ENCODE measurements at places on chromosomes 1 and 21.
A peak's percentile ranks its signal among the peaks of the same experiment; 100 is the strongest.

DNA sequence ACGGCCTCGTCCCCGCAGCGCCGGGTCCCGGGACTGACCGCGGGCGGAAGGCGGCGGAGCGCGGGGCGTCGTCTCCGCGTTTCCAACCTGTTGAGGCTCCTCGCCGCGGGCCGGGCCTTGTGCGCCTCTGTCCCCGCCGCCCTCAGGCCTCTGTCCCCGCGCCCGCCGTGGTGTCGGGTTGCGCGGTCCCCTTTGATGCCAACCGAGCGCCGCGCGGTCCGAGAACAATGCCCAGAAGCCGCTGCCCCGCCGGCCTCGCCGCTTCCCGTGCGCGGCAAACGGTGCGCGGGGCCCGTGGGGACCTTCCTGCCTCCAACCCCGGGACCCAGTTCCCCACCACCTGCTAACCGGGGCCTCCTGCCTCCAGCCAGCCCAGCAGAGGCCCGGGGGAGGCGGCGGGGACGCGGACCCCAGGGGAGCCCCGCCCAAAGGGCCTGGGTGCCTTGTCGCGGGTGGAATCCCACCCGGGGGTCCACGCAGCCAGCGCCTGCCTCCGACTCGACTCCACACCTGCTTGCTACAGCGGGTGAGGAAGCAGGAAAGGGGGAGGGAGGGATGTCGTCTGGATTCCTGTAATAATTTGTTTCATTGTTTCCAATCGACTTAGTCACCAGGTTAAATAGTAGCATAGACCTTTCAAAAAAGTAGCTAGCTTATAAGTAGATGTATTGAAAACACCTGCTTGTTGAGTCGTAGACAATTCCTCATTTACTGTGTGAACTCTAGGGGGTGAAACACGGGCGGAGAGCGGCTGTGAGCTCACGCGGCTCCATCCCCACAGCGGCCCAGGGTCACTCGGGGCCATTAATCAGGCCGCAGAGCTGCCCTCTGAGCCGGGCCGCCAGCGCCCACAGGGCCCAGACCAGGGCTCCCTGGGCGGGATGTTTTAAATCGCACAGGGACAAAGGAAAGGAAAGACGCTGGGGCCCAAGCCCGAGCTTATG lies 1.1 kb downstream of the COL18A1 start:
- DNase-seq = no peak

GRCh38 chr1:36942148-36942547 lies 92.2 kb downstream of the GRIK3 start:
- DNase-seq = no peak

DNA sequence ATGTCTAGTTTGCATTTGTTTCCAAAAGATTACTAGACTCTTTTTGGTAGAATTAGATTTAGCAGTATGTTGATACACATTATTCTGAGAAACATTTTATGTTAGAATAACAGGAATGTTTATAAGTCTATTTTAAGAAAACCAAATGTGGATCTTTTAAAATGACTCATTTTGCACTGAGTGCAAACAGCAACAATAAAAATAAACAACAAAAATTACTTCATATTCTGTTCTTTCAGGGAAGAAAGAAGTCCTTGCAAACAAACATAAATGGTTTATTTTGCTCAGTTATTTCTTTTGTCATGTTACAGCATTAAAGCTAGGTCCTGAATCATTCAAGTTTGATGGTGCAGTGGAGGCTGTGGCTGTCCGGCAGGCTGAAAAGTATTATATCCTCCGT lies 106.8 kb upstream of the TENT5C start:
- no peak for DNase-seq

DNA sequence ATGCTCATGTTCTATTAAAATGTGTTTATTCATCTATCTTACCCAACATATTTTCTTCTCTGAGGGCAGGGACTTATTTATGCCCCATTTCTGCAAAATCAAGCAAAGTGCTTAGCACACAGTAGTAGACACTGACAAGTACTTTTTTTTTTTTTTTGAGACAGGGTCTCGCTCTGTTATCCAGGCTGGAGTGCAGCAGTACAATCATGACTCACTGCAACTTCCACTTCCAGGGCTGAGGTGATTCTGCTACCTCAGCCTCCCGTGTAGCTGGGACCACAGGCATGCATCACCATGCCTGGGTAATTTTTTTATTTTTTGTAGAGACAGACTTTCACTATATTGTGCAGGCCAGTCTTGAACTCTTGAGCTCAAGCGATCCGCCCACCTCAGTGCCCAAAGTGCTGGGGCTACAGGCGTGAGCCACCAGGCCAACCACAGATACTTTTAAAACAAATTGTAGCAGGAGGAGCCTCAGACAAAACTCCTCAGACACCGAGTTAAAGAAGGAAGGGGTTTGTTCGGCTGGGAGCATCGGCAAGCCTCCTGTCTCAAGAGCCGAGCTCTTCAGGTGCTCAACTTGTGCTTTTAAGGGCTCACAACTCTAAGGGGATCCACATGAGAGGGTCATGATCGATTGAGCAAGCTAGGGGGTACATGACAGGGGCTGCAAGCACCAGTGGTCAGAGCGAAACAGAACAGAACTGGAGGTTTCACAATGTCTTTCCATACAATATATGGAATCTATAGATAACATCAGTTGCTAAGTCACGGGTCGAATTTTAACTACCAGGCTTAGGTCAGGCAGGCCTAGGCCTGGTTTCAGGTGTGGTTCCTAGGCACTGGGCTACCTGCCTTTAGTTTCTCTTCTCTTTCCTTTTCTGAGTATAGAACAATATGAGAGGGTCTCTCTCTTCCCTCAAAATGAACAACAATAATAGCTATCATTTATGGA lies 5.7 kb upstream of the TMEM167B start:
- no peak for DNase-seq

DNA sequence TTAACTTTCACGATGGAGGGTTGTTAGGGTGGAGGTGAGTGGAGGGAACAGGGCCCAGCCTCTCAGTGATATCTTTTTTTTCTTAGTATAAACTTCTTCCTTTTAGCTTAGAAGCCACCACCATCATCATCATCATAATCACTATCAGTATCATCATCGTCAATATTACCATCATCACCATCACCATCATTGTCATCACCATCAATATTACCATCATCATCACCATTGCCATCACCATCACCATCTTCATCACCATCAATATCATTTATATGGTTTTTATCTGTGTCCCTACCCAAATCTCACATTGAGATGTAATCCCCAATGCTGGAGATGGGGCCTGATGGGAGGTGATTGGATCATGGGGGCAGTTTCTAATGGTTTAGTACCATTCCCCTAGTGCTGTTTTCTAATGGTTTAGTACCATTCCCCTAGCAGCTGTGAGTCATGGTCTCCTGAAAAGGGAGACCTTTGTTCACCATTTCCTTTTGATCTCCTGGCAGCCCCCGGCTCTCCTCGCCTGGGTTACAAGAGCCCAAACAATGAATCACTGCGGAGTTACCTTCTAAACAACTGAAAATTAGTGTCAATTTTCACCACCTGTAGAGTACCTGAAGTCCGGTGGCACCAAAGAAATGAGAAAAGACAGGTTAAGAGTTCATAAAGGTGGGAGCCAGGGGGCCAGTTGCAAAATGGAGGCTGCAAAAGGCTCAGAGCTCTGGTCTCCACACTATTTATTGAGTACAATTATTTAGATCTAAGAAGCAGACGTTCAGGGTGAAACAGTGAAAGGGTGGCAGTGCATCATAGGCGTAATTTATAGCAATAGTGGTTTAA lies 3.1 kb upstream of the PLA2G2E start:
- no peak for DNase-seq

DNA sequence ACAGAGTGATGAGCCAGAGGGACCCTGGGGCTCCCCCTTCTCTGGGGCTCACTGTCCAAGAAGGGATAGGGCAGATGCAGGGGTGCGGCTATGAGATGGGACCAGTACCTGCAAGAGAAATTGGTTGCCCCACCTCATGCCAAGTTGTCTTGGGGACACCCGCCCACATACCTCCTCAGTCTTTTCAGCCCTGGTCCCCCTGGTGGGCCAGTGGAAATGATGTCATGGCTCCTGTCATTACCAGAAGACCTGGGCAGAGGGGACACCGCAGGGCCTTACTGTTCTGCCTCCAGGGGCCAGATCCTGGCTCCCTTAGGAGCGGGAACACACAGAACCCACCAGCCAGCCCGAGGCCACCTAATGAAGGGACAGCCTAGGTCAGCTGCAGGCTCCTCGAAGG lies 63.2 kb downstream of the CDK18 start:
- DNase-seq = no peak

GRCh38 chr1:53104289-53104913 lies 38.0 kb downstream of the SLC1A7 start:
- DNase-seq = no peak

- DNase-seq = peak; percentile 92
These were observed 66.3 kb downstream of the CD58 start for GRCh38 chr1:116504308-116505156.
